ENCODE measurements at places on chromosomes 3 and 15.
A peak's percentile ranks its signal among the peaks of the same experiment; 100 is the strongest.

DNA sequence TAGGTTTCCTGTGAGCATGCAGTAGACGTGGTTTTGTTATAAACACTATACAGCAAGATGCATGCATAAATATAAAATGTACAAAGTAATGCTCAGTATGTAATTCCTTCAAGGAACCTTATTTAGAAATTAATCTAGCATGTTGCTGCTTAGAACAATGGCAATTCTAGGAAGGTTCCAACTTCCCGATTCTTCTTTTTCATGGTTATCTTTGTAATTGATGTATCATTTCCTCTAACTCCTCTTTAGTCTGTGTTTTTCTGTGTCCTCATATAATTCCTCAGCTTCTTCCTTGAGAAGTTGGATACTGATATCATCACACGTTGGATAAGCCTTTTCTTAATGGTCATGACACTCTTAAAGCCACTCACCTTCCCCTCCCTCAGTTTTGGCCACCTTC lies 3.5 kb downstream of the TSEN2 start:
- H3K36me3 ChIP-seq, result no peaks in the 10 kb centered on the region
- no peaks in the 10 kb centered on the region for H3K27me3 ChIP-seq
- no peak overlapping the region for H3K4me3 ChIP-seq
- no peak overlapping the region for H3K27ac ChIP-seq

DNA sequence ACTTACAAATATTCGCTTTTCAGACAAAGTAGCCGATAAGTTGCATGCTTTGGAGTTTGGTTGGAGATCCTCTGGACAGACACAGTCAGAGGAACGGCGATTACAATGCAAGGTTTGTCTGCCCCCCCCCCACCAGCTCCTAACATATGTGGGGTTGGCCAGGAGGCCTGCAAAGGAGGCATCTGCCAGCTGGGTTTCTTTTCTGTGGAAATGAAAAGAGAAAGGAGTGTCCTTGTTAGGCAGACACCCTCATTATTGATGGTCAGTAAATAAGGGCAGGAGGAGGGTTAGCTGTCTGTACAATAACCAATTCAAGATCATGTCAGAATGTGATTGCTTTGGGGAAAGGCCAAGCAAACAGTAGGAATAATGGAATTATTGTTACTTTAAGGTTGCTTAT lies 49.1 kb downstream of the TLNRD1 start:
- H3K4me1 ChIP-seq, result no peaks in the 10 kb centered on the region
- no peak overlapping the region for H3K27ac ChIP-seq
- DNase-seq, result no peak
- no peaks in the 10 kb centered on the region for H3K27me3 ChIP-seq
- no peaks in the 10 kb centered on the region for H3K36me3 ChIP-seq
- no peak overlapping the region for H3K4me3 ChIP-seq

DNA sequence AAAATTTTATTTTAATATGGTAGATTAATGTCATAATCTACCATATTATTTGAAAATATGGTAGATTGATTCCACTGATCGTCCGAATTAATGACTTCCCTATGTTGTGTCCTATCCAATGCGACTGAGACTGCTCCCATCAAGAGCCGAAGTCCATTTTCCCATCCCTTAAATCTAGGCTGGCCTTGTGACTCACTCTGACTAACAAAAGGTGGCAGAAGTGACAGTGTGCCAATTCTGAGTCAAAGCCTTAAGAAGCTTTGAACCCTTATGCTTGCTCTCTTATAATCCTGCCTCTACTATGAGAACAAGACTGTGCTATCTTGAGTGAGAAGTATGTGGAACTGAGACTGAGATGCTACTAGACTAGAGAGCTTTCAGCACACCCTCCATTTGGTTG lies 387.2 kb downstream of the ROBO1 start:
- H3K4me3 ChIP-seq, result no peak overlapping the region
- no peak for DNase-seq
- H3K36me3 ChIP-seq, result no peaks in the 10 kb centered on the region

- no peak overlapping the region for H3K4me3 ChIP-seq
- no peaks in the 10 kb centered on the region for H3K4me1 ChIP-seq
- H3K27ac ChIP-seq, result no peak overlapping the region
Measured at GRCh38 chr3:175704366-175705055, 845.4 kb downstream of the NAALADL2 start.

- no peaks in the 10 kb centered on the region for H3K36me3 ChIP-seq
- no peaks in the 10 kb centered on the region for H3K27me3 ChIP-seq
- DNase-seq, result no peak
- no peak overlapping the region for H3K27ac ChIP-seq
- no peaks in the 10 kb centered on the region for H3K4me1 ChIP-seq
Measured at GRCh38 chr3:135760581-135760980, 204.9 kb upstream of the PPP2R3A start.

- H3K27ac ChIP-seq, result peak overlapping the region; percentile 93
- H3K4me3 ChIP-seq, result peak overlapping the region; percentile 70
- H3K27me3 ChIP-seq, result no peaks in the 10 kb centered on the region
- DNase-seq, result peak; percentile 94
- peaks cover 88% of the 10 kb centered on the region for H3K4me1 ChIP-seq
Measured at GRCh38 chr3:194137506-194138474, 1.8 kb downstream of the HES1 start.

DNA sequence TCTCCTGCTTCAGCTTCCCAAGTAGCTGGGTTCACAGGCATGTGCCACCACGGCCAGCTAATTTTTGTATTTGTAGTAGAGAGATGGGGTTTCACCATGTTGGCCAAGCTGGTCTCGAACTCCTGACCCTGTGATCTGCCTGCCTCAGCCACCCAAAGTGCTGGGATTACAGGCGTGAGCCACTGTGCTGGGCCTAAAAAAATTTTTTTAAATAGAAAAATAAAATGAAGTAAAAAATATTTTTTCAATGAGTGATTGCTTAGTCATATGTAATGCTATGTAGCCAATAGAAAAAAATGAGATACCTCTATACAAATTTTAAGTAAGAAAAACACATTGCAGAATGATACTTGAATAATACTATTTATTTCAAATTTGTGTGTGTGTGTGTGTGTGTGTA lies 27.9 kb upstream of the SLC30A4 start:
- H3K36me3 ChIP-seq, result no peaks in the 10 kb centered on the region
- no peaks in the 10 kb centered on the region for H3K4me1 ChIP-seq
- H3K27me3 ChIP-seq, result no peaks in the 10 kb centered on the region
- H3K4me3 ChIP-seq, result no peak overlapping the region

- H3K27ac ChIP-seq, result peak within 1 kb of the TSS; percentile 95
- H3K36me3 ChIP-seq, result no peaks in the 10 kb centered on the region
- DNase-seq, result peak; percentile 96
- H3K27me3 ChIP-seq, result no peaks in the 10 kb centered on the region
- peak within 1 kb of the TSS; percentile 75 for H3K4me3 ChIP-seq
- peaks cover 7% of the 10 kb centered on the region for H3K4me1 ChIP-seq
Measured at GRCh38 chr15:40593588-40594428, at the start of gene KNL1. TSS of gene KNL1 (plus strand) at chr15:40594249. CDS start at chr15:40602932, 8,683 bp downstream.

DNA sequence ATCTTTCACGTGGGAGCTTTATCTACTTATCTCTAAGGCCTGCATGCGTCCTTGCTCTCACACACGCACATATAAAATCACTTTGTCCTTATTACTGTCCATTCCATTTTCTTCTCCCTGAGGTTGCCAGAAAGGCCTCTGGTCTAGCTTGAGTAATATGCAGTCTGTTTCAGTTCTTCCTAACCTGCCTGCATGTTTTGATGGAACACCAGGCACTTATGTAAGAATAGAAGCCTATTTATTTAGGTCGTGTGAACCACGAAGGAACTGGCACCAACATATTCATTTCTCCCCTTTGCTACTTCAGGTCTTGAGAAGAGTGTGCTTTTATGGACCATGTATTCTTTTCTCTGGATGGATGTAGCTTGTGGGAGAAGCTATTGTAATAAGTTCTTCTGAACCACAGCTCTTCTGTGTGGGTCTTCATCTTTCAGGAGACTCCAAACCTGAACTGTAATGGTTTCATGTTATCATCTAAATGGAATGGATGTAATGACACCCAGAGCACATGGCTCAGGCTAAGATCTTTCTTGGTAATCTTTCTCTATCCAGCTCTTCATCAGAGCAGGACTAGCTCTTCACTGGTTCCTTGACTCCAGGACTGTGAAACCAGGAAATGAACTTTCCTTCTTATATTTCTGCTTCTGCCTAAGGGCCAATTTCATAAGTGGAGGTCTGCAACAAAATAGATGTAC lies 53.8 kb downstream of the UBE2E2 start:
- no peak overlapping the region for H3K27ac ChIP-seq
- DNase-seq, result no peak
- no peaks in the 10 kb centered on the region for H3K27me3 ChIP-seq
- no peak overlapping the region for H3K4me3 ChIP-seq

DNA sequence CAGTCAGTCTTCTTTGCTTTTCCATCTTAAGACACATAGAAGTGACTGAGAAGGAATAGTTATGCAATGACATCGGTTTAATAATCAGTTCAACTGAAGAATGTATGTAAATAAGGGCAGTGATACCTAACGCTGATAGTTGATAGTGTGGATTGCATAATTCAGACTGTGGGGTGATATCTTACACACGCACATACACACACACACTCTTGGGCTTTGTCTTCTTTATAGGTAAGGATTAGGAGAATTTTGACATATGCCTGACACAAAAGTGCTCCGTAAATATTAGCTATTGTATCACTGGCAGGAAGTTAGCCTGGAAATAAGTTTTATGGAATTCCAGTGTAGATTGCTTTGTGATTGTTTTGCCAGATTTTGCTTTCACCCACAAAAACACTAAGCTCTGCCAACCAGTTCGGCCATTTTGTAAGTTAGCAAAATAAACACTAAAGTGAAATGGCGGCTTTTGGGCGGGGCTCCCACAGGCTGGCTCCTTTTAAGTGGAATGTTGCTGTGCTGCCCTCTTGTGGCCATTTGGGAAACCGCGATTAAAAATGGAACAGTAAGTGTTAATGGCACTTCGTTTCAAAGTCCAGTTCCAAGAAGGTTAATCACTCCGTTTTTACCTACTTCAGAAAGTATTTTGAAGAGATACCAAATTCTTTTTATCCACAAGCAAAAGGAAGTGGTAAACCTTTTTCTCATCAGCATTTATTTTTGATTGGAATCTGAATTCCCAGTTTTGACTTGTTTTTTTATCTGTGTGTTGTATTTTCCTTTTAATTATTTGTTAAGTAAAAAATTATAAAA lies 17.7 kb downstream of the CHD2 start:
- peak; percentile 94 for DNase-seq
- H3K4me3 ChIP-seq, result peak overlapping the region; percentile 17
- no peaks in the 10 kb centered on the region for H3K27me3 ChIP-seq
- peak overlapping the region; percentile 80 for H3K27ac ChIP-seq
- H3K36me3 ChIP-seq, result no peaks in the 10 kb centered on the region

- H3K27ac ChIP-seq, result no peak overlapping the region
- H3K4me1 ChIP-seq, result no peaks in the 10 kb centered on the region
- H3K27me3 ChIP-seq, result no peaks in the 10 kb centered on the region
- no peak overlapping the region for H3K4me3 ChIP-seq
- H3K36me3 ChIP-seq, result no peaks in the 10 kb centered on the region
- DNase-seq, result no peak
Measured at GRCh38 chr15:23760024-23760423, 72.9 kb upstream of the NDN start.

DNA sequence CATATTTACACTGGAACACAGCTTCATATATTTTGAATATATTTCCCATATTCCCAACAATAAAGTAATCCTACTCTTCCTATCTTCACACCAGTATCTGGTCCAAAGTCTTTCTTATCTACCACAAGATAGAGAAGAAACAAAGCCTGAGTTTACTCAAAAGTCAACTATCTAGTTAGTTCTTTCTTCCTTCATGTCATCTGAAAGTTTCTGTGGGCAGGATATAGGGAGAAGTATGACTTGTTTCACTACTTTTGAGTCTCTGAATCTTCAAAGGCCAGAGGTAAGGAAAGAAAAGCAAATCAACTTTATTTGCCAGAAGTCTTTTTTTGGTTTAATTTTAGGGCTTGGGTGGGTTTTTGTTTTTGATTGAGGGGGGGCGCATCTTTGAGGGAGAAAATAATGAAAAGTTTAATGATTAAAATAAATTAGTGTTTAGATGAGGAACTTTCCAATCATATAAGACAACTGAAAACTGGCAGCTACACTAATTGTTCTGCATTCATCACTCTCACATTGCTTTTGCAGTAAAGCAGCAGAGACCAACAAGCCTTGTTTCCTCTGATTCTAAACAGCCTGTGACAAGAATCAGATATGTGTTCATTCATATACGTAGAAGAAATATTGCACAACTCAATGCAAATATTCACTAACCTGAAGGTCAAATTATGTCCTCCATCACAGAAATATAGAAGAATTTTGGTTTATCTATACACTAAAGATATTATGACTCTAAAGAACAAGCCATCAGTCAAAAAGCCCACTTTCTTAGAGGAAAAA lies 421.4 kb downstream of the SHQ1 start:
- no peaks in the 10 kb centered on the region for H3K27me3 ChIP-seq
- no peaks in the 10 kb centered on the region for H3K36me3 ChIP-seq
- peak overlapping the region; percentile 15 for H3K4me3 ChIP-seq

DNA sequence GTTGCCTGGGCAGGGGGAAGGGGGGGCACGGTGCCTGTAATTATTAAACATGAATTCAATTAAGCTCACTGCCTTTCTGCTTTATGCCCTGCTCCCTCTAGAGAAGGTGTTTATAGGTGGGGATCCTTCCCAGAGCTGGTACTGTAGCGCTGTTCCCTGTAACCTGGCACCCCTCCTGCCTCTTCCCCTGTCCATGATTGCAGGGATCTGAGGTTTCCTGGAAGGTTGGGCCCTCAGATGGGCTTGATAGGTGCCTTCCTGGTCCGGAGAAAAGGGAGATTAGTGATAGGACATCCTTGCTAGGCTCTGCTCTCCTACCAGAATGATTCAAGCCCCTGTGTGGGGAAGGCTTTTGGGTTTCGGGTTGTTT lies 2.1 kb upstream of the FAM131A start:
- DNase-seq, result no peak
- peak overlapping the region; percentile 93 for H3K27ac ChIP-seq
- peaks cover 5% of the 10 kb centered on the region for H3K27me3 ChIP-seq
- peaks cover 51% of the 10 kb centered on the region for H3K36me3 ChIP-seq
- H3K4me3 ChIP-seq, result peak overlapping the region; percentile 82

DNA sequence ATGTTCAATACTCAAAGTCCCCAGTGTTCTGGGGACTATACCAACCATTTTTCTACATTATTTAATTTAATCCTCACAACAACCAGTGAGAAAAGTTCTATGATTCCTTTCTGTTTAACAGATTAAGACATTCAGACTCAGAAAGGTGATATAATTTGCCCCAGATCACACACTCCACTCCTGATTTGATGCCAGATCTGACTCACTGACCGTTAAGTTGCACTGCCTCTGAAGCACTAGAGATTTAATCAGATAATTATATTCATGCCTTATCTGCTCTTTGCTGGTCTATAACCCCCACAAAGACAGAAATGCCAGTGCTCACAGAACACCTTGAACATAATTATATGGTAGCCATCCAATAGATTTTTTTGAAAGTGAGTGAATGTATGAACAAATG lies 501.0 kb downstream of the IGSF11 start:
- H3K27ac ChIP-seq, result no peak overlapping the region
- DNase-seq, result no peak
- H3K4me1 ChIP-seq, result no peaks in the 10 kb centered on the region
- no peaks in the 10 kb centered on the region for H3K36me3 ChIP-seq
- no peak overlapping the region for H3K4me3 ChIP-seq
